ENCODE measurements at places on chromosomes 5 and 9.

GRCh38 chr5:179868541-179868940 lies 9.9 kb upstream of the MRNIP start:
- no peak for DNase-seq

DNA sequence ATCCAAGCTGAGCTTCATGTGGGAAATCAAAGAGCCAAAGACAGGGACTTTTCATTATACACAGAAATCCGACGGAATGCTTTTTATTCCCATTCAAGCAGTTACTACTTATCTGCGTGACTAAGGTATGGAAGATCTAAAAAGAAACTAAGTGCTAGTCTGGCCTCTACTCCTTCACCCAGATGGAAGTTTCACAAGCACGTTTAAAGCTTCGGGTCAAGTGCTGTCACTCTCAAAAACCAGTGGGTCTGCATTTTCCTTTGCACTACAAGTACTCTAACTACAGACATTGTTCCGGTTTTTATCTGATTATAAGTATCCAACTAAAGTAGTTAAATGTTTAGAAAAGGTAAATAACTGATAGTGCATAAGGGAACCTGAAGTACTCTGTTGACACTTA lies 13.7 kb upstream of the MTAP start:
- no peak for DNase-seq

- no peak for DNase-seq
Measured at GRCh38 chr5:69238760-69239251, 4.1 kb downstream of the CDK7 start.

DNA sequence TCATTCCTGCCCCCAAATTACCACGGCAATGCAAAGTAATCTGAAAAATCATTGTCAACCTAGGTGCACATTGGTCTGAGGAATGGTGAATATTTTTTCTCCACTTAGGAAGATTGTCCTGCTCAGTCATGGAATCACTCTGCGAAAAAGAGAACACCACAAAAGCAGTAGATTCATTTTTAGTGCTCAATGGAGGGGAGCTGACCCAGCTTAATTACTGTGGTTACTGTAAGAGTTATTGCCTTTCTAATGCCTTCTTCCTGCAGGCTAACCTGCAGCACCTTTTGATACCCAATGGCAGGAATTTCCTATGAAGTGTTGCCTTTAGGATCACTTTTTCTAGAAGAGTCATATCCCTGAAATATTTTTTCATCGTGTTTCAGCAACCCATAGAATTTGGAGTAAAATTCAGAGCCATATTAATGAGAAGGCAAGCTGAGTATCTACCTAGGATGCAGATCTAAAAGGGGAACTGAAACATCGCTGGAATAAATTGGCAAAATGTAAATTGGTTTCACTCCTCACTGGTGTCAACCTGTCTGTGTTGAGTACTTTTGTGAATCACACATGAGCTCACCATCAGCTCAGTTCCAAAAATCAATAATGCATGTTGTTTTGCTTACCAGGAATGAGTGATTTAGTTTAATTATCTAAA lies 464.5 kb downstream of the CSNK1G3 start:
- no peak for DNase-seq

DNA sequence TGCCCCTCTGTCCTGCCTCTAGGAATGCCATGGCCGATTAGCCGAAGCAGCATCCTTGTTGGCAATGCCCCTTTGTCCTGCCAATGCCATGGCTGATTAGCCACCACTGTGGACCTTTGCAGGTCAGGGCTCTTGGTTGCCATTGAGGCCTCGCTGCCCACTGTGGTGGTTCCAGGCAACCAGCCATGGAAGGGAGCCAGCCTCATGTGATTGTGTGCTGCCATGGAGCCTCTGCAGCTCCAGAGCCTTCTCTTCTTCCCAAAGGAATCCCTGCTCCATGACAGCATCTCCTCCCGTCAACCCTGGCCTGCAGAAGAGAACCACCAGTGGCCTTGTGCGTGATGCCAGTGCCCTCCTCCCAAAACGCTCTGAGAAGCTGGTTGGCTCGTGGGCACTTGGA lies 187.0 kb downstream of the CACNA1B start:
- no peak for DNase-seq

DNA sequence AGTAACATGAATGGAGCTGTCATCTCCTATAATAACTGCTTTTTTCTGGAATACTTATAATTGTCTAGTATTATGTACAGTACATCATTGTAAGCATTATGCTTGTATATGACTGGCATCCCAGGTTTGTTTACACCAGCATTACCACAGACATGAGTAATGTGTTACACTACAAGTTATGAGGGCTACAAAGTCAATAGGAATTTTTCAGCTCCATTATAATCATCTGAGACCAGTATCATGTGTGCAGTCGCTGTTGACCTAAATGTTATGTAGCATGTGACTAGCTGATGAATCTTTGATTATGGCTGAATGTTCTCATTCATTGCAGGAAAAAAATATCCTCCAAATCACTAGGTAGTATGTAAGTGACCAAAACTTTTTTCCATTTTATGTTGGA lies 2.2 kb downstream of the ZCCHC9 start:
- no peak for DNase-seq

DNA sequence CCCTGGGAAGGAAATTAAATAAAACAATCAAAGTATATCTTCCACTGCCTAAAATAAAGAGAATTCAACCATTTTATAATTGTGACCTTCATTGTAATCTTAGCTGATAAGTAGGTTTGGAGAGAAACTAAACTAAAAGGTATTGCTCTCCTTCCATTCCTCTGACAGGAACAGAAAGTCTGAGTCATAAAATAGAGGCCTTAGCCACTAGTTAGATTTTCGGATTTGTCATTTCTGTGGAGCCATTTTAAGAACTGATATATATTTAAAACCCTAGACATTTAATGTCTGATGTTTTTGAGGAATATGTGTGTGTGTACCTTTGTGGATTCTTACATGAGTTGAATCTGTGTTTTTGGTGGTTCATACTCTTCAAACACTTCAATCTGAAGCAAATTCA lies 11.8 kb upstream of the TMC1 start:
- no peak for DNase-seq

GRCh38 chr5:88854769-88855168 lies 28.2 kb downstream of the MEF2C start:
- DNase-seq: no peak

- DNase-seq: no peak
Measured at GRCh38 chr5:61397238-61397637, 65.2 kb downstream of the ZSWIM6 start.

GRCh38 chr5:173591056-173591514 lies 25.4 kb downstream of the BOD1 start:
- no peak for DNase-seq

DNA sequence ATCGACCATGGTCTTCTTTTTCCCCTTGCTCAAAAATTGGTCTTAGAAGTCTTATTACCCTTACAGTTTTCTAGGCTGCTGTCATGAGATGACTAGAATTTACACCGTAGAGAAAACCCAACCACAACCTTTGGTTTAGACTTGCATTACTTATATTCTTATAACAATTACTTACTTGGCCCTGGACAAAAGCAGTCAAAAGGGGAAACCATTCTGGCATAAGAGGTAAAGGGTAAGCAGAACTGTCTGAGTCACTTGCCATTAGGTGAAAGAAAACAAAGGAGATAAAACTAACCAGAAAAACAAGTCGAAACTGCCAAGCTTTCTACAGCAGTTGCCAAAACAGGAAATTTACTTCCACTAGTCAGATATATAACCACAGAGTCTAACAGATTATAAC lies 17.9 kb downstream of the TMEM245 start:
- DNase-seq: peak; percentile 41
